ENCODE measurements at places on chromosomes 16 and 17.

- DNase-seq, result peak; percentile 98
Observed at GRCh38 chr17:37483311-37484039, 6.2 kb upstream of the DUSP14 start.

DNA sequence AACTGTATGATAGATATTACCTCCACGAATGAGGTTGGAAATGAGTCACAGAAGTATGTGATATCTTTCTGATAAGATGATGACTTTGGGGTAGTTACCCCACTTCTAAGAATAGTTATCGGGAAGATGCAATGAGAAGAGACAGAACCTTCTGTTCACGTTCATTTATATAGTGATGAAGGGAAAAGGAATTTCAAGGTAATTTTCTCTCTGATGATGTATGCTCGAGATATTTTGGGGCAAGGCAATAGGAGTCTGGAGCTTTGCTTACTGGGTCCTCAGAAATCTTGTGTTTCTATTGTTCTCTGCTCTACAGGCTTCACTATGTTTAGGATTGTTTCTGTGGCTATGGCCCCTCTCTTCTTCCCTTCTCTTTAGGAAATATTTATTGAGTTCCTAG, 1389.6 kb downstream of the CDH8 start:
- no peak for DNase-seq

DNA sequence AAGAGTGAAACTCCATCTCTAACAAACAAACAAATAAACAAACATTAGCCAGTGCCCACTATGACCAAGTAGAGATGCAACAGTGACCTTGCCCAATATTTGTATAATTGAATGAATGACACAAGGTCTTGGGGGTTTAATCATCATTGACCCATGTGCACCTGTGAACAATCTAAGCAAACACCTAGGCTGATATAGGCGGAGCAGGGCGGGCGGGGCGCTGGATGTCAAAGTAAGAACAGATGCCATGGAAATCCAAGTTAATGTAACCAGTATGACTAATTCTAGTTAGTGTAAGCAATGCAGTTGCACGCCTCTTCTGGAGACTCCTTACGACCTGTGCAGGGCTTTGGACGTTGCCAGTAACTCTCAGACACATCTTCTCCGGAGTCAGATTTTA, 17.6 kb downstream of the RCVRN start:
- DNase-seq, result no peak

DNA sequence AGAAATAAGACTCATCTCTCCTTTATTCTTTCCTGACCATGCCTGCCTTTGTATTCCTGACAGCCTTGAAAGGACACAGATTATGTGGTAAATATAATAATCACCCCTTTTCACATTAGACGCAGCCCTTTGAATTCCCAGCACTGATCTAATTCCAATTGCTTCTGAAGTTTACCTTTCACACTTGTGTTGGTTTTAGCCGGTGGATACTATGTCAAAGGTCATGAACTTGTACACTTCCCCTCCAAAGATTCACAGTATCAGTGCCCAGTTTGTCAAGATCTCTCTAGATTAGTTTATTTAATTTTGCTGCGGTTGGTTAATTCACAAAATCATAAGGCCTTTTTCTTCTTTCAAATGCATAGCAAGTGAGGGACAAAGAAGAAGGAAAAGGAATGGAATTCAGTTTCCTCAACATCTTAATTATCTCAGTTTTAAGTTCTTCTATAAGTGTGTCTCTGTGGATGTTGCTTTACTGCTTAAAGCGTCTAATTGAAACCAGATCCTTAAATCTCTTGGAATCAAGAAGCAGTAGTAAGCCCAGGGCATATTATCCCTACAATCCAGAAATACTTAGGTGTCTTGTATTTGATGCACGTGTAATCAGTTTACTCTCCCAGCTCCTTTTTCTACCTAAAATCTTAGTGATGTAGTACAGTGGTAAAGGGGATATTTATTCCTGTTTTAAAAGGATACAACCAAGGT, 174.3 kb upstream of the TBX2 start:
- no peak for DNase-seq

DNA sequence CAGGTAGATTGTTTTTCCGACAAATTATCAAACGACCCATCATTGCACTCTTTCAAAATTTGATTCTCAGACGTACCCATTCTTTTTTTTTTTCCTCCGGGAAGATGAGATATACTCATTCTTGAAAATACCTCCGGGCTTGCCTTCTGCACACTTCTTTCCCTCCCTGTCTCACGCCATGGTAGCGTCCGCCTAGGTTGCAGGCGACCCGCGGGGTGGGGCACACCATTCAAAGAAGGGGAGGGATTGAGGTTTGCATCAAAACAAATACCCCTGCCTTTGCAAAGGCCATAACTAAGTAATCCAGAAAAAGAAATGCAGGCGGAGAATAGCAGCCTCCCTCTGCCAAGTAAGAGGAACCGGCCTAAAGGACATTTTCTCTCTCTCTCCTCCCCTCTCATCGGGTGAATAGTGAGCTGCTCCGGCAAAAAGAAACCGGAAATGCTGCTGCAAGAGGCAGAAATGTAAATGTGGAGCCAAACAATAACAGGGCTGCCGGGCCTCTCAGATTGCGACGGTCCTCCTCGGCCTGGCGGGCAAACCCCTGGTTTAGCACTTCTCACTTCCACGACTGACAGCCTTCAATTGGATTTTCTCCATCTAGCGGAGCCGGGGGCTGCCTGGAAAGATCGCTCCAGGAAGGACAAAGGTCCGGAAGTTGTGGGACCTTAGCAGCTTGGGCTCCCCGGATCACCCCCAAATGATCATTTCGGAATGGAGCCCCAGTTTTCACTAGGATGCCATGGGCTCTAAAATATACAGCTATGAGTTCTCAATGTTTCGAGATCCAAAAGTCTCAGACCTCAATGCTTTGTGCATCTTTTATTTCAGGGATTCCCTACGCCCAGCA, 843 bp downstream of the TP53 start:
- peak; percentile 92 for DNase-seq

- DNase-seq, result peak; percentile 37
Observed at GRCh38 chr17:66578781-66579489, 256.0 kb upstream of the CACNG5 start.

GRCh38 chr17:10156599-10156947, 41.8 kb downstream of the GAS7 start:
- DNase-seq, result no peak

DNA sequence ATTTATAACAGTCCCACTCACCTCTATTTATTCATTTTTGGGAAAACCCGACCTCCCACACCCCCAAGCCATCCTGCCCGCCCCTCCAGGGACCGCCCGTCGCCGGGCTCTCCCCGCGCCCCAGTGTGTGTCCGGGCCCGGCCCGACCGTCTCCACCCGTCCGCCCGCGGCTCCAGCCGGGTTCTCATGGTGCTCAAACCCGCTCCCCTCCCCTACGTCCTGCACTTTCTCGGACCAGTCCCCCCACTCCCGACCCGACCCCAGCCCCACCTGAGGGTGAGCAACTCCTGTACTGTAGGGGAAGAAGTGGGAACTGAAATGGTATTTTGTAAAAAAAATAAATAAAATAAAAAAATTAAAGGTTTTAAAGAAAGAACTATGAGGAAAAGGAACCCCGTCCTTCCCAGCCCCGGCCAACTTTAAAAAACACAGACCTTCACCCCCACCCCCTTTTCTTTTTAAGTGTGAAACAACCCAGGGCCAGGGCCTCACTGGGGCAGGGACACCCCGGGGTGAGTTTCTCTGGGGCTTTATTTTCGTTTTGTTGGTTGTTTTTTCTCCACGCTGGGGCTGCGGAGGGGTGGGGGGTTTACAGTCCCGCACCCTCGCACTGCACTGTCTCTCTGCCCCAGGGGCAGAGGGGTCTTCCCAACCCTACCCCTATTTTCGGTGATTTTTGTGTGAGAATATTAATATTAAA, 638 bp upstream of the TMEM88 start:
- DNase-seq, result no peak

DNA sequence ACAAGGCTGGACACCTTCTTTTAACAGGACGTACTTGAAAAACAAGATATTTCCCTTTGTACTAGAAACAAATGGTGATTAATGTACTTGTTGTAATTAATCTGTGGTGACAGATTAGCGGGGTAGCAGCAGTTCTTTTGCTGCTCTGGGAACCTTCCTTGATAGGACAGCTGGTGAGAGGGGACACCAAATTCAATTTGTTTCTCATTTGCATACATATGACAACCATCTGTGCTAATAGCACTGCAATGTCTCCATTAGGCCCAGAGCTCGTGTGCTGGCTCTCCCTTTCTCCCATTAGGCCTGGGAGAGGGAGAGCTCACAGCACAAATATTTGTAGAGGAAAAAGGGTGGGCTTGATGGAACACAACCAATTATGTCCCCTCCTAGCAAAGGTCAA, 221.0 kb upstream of the HS3ST3A1 start:
- DNase-seq, result no peak

- no peak for DNase-seq
Observed at GRCh38 chr16:4206680-4207079, 35.2 kb downstream of the SRL start.

DNA sequence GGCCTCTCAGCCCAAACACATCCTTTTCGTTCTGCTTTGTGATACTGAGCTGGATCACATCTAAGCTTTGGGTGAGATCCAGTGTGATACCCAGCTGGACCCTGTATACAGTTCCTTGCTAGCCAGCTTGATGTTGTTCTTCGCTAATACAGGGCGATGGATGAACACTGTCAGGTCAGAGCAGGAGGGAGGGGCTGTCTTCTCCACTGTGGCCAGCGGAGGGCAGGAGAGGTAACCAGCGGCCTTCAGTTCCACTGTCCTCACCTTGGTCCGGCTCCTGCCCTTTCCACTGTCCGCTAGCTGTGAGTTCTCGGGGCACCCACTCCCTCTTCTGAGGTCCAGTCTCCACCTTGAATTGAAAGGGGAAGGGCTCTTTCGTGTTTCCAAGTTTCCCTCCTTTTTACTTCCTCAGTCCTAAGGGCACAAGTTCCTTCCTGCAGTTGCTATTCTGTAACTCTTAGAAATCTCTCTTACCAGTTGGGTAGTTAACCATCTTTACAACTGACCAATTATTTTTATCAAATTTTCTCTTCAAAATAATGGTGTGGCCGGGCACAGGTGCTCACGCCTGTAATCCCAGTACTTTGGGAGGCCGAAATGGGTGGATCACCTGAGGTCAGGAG, 3.0 kb upstream of the ZNF213 start:
- DNase-seq, result peak; percentile 40

DNA sequence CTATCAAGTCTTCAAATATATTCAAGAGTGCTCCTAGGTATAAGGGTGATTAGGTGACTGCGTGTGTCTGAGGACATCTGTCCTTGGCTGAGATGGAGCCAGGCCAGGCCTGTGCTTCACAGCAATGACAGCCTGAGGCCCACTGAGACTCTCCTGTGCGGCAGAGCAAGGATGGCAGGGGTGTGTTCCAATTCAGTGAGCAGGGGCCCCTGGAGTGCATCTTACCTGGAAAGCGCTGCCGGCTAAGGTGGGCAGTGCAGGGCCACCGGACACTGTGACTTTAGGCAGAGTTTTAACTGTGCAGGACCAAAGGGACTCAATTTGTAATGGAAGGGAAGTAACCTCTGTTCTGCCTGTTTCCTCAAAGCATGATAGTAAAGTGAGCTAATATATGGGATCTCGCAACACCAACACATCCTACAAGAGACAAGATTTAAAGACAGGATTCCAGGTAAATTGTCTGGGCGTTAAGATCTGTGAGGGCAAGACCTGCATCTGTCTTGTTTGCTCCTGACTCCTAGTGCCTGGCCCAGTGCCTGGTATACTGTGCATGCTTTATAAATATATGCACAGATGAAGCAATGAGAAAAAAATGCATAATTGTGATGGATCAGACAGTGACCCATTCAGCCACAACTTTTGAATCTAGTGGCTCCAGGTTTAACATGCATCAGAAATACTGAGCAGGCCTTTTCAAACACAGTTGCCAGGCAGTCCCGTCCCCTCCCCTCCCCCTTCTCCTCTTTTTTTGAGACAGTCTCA, 86.7 kb downstream of the MRC2 start:
- DNase-seq, result no peak

DNA sequence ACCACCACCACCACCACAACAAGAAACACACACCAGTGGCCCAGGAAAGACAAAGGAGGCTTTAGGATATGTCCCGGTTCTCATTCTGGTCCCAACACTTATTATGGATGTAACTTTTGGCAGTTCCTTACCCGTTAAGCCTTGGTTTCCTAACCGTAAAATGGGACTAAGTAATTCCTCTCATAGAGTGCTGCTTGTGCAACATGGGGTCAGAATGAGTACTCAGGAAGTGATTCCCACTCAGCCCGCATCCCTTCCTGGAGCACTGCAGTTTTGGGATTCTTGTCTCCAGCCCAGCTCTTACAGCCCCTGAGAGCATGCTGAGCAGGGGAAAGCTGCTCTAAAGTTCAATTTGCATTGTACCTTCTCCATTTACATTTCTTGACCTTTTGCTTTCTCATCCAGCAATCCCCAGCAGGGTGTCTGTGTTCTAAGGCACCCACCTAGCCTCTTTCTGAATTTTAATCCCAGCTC, 262.6 kb downstream of the PRKCA start:
- peak; percentile 59 for DNase-seq

- no peak for DNase-seq
Observed at GRCh38 chr17:41972571-41973407, 6.2 kb downstream of the CNP start.

DNA sequence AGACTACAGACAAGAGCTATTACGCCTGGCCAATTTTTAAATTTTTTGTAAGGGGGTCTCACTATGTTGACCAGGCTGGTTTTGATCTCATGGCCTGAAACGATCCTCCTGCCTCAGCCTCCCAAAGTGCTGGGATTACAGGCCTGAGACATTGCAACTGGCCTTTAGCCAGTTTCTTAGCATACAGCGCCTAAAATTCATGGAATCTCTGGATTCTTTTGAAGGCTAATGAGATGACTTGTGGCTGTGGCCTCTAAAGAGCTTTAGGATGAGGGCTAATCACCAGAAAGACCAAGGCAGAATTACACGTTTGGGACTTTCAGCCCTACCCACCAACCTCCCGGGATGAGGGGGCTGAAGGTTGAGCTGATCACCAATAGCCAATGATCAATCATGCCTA, 34.6 kb downstream of the AKAP10 start:
- no peak for DNase-seq

GRCh38 chr17:42872251-42872965, 21.4 kb downstream of the AOC3 start:
- DNase-seq, result no peak

- DNase-seq, result no peak
Observed at GRCh38 chr16:49382916-49383315, 9.3 kb downstream of the C16orf78 start.

- DNase-seq, result no peak
Observed at GRCh38 chr17:36972186-36972700, 23.5 kb downstream of the AATF start.

DNA sequence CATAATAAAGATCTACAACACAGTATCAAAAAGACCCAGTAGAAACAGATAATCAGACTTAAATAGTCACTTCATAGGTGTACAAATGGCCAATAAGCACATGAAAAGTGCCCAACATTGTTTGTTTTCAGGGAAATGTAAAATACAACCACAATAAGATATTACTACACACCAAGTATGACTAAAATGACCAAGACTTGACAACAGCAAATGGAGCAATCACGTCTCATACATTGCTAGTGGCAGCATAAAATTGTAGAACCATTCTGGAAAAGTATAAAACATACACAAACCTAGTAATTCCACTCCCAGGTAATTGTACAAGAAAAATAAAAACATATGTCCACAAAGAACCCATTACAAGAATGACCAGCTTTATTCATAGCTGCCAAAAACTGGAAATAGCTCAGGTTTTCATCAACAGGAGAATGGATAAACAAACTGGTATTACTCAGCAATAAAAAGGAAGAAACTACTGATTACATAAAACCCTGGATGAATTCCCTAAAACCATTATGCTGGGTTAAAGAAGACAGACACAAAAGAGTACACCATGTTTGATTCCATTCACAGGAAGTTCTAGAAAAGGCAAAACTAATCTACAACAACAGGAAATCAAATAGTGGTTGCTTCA, 85.6 kb downstream of the TTC19 start:
- peak; percentile 90 for DNase-seq

- no peak for DNase-seq
Observed at GRCh38 chr17:31515267-31515666, 123.8 kb downstream of the RAB11FIP4 start.
